Hepatic stellate cell (primary cell): ENCODE measurements at places on chromosomes 16 and 17.

DNA sequence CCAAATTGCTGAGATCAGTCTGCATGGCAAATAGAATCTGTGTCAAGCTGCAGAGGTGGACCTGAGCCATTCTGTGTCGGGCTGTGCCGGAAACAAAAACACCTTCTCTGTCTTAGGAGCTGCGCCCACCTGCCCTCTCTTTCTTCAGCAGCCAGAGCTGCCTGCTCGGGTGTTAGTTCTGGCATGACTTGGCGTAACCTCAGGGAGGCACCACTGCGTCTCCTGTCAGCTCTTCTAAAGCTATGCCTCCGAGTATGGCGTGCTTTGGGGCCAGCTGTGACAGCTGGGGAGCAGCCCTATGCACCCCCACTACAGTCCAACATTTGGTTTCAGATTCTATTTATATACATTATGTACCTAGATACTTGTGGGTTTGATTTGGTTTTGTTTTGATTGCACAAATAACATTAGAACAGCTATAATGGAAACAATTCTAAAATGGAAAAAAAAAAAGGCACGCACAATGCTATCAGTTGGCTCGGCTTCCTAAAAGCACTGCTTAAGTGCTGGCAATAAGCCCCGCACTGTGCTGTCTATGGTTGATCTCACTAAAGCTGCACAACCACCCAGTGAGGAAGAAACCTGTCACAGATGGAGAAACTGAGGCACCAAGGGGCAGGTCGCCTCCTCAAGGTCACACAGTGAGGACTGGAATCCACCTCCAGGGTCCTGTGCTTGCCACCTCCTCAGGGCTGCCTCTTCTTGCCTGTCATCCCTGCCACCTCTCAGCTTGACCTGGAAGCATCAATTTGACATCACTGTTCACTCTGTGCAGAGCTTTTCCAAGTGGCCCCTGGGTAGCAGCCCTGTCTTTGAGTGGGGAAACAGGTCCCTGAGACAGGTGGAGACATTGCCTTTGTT, 18.7 kb upstream of the ADGRG1 start:
- peak; percentile 49 for DNase-seq

- no peak for DNase-seq
Measured at GRCh38 chr16:27152801-27153200, 50.5 kb upstream of the KDM8 start.

GRCh38 chr17:42895185-42895555, 5.4 kb upstream of the G6PC1 start:
- peak; percentile 78 for DNase-seq

GRCh38 chr17:58330538-58330996, 2.0 kb upstream of the TSPOAP1 start:
- DNase-seq, result no peak

DNA sequence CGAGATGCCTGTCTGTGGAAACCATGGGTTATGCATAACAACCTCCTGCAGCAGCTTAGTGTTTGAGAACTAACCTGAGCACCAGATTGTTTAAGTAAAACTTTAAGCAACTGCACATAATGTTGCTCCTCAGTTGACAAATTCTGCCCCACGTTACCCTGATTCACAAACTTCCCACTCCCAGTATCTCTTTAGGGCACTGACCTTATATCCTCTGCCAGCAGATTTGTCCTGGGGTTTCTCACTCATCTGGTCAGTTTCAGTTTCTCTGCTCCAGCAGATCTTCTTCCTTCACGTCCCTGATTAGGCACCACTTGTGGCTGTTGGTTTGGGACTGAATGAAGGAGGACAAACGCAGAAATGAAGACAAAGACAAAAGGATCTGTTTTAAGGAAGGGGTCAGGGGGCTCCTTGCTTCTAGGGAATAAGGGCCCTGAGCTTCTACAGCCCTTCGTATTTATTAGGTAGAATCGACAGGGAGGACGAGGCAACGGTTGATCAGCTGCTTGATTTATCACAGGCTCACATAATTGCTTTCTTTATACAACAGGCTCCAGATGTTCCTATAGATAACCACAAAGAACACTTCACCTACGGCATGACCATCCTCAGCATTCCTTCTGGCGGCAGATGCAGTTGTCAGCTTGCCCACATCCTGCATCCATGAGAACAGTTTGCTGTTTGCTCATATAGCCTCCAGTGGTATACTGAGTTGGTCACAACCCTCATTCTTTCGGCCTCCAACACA, 13.5 kb upstream of the ZNF689 start:
- DNase-seq, result no peak

DNA sequence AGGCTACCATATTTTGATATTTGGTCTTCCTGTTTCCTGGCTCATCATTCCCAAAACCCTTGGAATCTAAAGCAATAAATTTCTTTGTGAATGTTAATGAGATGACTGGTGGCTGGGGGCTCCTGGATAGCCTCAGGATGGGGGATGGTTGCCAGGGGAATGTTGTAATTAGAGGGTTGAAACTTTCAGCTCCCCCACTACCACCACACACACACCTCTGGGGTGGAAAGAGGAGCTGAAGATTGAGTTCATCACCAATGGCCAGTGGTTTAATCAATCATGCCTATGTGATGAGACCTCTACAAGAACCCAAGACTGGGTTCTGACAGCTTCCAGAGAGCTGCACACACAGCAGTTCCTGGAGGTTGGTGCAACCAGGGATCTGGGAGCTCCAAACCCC, 59.1 kb downstream of the HS3ST3A1 start:
- no peak for DNase-seq

GRCh38 chr17:68356520-68356919, 65.2 kb downstream of the ARSG start:
- DNase-seq, result no peak

GRCh38 chr17:1123921-1124715, 55.7 kb downstream of the ABR start:
- DNase-seq, result no peak

- no peak for DNase-seq
Measured at GRCh38 chr16:47924950-47925349, 230.8 kb downstream of the ABCC12 start.

GRCh38 chr16:14013571-14014283, 57.4 kb upstream of the MRTFB start:
- peak; percentile 17 for DNase-seq

- DNase-seq, result no peak
Measured at GRCh38 chr16:80366023-80366422, 174.8 kb upstream of the DYNLRB2 start.

DNA sequence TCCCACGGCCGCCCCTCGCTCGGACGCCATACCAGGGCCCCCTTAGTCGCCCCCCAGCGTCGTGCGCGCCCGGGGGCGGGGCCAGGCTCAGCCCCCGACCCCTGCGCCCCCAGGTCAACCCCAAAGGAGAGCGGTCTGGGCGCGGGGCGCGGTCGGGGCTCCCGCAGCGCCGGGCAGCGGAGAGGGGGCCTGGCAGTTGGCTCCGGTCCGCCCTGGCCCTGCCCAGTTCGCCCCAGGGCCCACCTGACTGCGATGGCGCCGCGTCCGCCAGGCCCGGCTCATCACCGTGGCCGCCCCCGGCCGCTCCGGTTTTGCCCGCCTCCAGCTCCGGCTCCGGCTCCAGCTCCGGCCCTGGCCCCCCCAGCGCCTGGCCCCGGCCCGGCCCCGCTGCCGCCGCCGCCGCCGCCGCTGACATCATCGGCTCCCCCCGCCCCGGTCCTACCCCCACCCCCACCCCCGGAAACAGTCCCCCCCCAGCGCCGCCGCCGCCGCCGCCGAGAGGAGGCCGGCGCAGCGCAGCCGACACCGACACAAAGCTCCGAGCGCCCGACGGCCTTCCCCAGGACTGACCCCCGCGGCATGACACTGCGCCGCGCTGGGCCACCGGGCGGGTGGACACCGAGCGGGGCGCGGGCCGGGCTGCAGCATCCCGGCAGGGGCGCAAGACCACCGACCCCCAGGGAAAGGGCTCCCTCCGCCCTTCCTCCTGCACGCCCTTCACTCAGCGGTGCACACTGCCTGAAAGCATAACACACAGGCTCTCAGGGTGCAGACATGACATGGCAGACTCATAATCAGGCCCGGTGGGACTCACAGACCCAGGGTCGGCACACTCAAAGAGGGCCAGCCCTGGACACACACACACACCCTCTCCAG, at the start of gene ZBTB4:
TSS of gene ZBTB4 (minus strand) at position 419 of the 876 bp plus-strand sequence. CDS start 12,830 bp downstream, outside the sequence.
- peak; percentile 81 for DNase-seq

DNA sequence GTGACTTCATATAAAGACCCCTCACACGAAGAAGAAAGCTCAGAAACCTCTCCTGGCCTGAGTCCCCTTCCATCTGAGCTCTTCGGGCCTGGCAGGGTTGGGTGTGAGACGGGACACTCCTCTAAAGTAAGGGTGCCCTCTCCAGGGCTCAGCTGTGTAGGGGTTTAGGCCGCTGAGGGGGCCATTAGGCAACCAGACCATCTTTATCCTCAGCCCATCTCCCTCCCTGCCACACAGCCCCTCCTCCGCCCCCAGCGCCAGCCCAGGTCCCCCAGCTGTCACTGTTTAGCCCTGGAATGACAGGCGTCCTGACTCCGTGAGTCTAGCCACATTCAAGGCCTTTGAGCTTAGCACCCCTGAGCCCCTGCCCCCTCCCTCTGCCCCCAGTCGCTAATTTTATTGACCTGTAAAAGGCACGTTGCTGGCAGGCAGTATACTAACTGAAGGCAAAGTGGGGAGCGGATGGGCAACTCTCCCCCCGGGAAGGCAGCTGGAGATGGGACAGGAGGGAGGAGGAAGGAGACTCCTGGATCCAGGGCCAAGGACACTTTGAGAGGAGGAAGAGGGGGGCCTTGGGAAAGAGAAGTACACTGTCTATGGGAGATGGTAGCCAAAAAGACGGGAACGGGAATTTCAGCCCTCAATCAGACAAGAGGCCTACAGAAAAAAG, 592 bp upstream of the ZNF385C start:
- no peak for DNase-seq

- no peak for DNase-seq
Measured at GRCh38 chr16:82157534-82157812, 12.6 kb downstream of the MPHOSPH6 start.
